ENCODE measurements at places on chromosomes 5 and 9.

DNA sequence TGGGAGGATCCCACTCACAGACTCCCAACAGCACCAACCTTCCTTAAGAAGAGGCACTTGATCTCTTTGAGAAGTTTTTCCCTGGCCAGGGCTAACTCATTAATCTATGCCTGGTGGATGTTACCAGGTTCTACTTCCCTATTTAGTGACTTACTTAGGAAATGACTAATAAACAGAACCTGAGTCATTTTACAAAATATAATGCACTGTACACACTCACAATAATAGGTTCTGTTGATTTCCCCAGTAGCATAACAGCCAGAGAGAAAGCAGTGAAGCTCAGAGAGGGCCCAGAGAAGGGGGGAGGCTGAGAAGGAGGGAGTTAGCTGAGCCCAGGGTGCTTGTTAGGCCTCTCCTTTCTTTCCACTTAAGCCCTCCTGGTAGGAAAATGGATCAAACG is 27.1 kb downstream of the FRMD3 start:
- peak; percentile 6 for DNase-seq

DNA sequence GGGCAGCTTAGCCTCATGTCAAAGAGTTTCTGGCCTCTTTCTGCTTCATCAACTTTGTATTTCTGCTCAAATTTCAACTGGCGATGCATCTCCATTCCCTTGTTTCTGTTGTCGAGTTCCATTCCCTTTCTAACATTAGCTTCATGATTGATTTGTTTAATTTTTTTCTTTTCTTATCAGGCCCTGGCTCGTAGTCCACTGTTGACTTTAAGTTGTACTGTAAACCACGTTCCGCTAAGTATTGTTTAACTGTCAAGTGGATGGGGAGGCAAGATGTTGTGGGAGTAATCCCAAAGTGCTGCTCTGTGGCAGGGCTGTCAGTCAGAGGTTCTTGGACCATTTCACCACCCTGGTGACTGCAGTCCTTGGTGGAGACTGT is 309.1 kb downstream of the PSAT1 start:
- DNase-seq: no peak

- no peak for DNase-seq
Measured at GRCh38 chr9:124507880-124508423, 753 bp upstream of the NR5A1 start.

DNA sequence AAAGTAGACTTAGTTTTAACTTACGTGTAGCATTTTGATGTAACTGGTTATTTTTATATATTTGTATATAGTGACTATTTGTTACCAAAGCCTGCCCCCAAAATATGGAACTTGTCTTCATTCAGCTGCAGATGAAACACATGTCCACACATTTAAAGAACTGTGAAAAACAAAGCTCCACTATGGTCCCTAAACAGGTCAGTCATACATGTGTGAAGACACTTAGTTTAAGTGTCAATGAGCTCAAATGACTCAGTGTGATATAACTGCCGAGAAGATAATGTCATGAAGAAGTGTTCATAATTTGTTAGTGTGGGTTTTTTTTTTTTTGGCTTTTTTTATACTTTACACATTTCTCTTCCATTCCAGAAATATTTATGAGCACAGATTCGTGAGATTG is 28.2 kb downstream of the HAVCR1 start:
- DNase-seq: no peak

- DNase-seq: no peak
Measured at GRCh38 chr9:34190996-34191892, 12.4 kb downstream of the UBAP1 start.

DNA sequence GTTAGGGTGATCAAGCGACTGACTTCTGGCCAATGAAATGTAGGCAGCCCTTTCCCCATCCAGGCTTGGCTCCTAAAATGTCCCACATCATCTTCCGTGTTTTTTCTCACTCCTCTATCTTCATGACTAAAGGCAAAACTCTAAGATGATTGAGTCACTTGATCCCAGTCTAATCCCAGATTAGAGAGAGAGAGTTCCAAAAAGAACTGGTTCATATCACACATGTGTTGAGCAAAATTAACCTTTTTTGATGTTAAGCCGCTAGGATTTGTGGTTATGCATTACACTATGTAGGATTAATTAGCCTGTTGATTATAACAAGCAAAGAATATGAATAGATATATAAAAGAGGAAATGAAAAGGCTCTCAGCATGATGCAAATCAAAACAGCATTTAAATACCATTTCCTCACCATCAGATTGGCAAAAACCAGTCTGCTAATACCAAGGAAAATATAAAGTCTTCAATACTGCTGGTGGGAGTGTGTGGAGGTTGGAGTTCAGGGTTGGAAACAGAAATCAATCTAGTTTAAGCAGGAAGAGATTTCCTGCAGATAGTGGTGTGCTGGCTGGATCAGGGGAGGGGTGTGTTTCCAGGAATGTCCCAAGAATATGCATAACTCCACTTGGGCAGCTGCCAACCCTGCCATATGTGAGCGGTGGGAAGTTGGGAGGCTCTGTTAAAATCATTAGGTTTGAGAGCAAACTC is 187.6 kb upstream of the S1PR3 start:
- DNase-seq: peak; percentile 24

- peak; percentile 81 for DNase-seq
Measured at GRCh38 chr5:65871182-65871581, 55.2 kb upstream of the ERBIN start.

- DNase-seq: no peak
Measured at GRCh38 chr9:104835161-104835560, 71.2 kb downstream of the NIPSNAP3B start.

- no peak for DNase-seq
Measured at GRCh38 chr9:9100070-9100469, 1300.5 kb upstream of the DMAC1 start.

DNA sequence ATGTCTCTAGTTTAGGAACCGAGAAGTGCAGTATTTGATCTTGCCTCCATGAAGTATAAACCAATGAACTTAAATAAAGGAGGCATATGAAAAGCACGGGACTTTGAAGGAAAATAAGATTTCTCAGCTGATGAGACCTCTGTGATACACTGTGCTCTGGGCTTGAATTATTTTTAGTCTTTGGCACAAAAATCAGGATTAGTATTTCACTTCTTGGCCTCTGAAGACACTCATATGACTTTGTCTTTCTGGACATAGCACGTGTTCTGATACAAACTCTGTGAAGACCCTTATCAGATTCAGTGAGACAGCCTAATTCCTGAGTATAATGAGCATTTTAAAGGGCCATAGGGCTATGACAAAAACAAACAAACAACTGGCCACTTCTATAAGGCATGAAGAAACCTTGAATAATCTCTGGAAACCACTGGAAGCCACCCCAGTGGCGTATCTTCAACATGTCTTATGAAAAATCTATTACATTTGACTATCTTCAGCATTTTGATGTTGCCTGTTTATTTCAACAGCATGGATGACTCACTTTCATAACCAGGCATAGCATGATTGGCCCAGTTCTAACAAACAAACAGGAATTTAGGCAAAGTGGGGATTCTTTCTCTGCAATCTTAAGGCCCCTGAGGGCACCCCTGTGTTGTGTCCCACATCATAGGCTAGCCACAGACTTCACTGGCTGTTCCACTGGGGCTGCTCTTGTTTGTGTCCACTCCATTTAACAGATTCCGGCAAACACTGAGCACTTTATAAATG is 90.3 kb upstream of the ZNF462 start:
- DNase-seq: peak; percentile 53

GRCh38 chr5:131413605-131414559 is 150.0 kb downstream of the CDC42SE2 start:
- no peak for DNase-seq

Measured in iris pigment epithelial cell (primary cell).